Type B pancreatic cell (in vitro differentiated cells): ENCODE measurements at places on chromosomes 1 and 21. TPM values are rescaled to one million over a fixed set of nuclear protein-coding genes. Genes with fewer than 3 reads are reported as not detected.

- DNase-seq = no peak
Observed at GRCh38 chr1:40042341-40042740, 1.8 kb downstream of the CAP1 start.

Gene LPAR3
- total RNA-seq = 3.7 and 6.4 TPM in 2 replicates

Gene AVPR1B
- 0.87 and 1.0 TPM in 2 replicates for total RNA-seq

Gene KDF1
- total RNA-seq = 12.2 and 26.9 TPM in 2 replicates

GRCh38 chr1:157948312-157949073 is 45.0 kb upstream of the KIRREL1 start:
- DNase-seq = no peak

Gene MTMR11
- 21.0 and 33.1 TPM in 2 replicates for total RNA-seq

Gene PRR9
- not detected in 2 replicates for total RNA-seq

DNA sequence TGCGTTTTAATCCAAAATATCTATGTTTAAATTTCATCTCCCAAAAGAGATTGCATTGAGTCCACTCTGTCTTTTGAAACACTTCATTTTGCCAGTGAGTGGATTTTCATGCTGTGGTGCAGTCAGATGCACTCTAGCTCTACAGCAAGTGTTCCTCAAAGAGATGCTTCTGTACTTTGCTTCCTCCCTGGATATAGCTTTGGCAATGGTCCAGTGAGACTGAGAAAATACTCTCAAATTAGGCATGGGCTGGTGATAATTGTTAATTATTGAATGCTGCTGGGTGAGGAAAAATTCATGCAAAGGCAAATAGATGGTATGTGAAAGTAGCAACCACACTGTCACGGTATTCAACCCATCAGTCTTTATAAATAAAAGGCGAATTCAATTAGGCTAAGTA is 396.9 kb downstream of the ADGRL2 start:
- DNase-seq = no peak
